Peyer's patch (tissue), 4 donors: ENCODE measurements at places on chromosomes 13 and 19. TPM values are rescaled to one million over a fixed set of nuclear protein-coding genes. Genes with fewer than 3 reads are reported as not detected.

Gene TSHZ3
- total RNA-seq, result 14.0 TPM

- peak; percentile 60 for DNase-seq
Measured at GRCh38 chr19:44552324-44552723, 22.8 kb upstream of the CEACAM20 start.

Gene FSD1
- total RNA-seq, result 1.0 TPM

Gene RPS15
- total RNA-seq, result 1,329 TPM

Gene KIR3DL1
- not detected for total RNA-seq

GRCh38 chr13:23748109-23748990 lies 140.8 kb downstream of the MIPEP start:
- no peak for DNase-seq

Gene SPRED3
- 5.9 TPM for total RNA-seq

DNA sequence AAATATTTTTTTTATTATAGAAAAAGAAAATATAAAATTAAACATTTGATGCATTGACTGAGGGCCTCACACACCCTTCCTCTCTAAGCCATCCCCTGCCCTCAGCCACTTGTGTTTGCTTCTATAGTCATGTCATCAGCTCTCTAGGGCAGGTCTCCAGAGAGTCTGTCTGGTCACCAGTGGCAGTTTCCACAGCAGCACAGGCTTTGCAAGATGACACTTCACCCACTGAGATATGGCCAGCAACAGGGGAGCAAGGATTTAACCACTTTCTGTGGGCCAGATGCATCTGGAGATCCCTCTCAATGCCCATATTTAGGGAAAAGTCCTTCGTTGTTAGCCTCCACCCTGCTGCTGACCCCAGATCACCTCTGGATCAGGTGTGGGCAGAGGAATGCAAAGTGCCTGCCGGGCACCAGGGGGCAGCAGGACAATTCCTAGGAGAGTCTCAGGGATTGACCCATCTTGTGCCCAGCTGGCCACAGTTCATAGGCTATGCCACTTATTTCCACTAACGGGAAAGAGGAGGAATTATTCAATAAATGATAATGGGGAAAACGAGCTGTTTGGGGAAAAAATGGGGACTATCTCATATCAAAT lies 4.8 kb downstream of the ABCC4 start:
- DNase-seq, result peak; percentile 24

- DNase-seq, result no peak
Measured at GRCh38 chr13:90906554-90906953, 440.9 kb upstream of the MIR17HG start.

Gene CILP2
- total RNA-seq, result not detected

Gene PSG2
- not detected for total RNA-seq

GRCh38 chr13:80577285-80577684 lies 236.4 kb upstream of the SPRY2 start:
- DNase-seq, result no peak

GRCh38 chr13:99346335-99347042 lies 39.3 kb upstream of the GPR183 start:
- no peak for DNase-seq

GRCh38 chr19:2273356-2274184 lies 8.4 kb downstream of the PEAK3 start:
- DNase-seq, result peak; percentile 89

Gene TNFSF11
- total RNA-seq, result 5.8 TPM

DNA sequence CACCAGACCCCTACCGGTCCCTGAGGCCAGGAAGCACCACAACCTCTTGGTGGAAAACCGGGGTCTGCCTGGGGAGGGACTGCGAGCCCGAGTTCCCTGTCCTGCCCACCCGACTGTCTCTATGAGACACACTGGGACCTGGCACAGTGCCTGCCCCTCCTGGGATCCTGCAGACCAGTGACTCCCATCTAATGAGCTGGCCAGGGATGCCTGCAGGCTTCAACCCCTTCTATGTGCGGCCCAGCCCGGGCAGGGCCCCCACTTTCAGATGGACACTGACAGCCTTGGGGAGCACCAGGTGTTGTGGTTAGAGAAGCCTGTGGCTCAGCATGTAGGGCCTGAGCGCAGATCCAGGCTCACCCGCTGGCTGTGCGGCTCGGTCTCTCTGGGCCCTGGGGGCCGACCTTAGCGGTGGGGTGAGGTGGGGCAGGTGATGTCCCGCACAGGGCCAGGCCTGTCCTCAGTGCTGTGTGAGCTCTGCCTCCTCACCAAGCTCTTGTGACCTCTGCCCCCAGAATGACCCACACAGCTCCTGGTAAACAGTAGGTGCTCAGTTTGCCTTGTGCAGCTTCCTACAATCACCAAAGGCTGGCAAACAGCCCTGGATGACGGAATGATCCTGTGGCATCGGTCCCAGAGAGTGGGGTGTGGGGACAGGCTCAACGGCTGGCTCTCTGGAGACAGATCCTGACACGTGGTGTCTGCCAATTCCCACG lies 17.9 kb upstream of the CACTIN start:
- DNase-seq, result no peak

GRCh38 chr19:58218899-58219298 lies 9.8 kb upstream of the ZNF544 start:
- no peak for DNase-seq

DNA sequence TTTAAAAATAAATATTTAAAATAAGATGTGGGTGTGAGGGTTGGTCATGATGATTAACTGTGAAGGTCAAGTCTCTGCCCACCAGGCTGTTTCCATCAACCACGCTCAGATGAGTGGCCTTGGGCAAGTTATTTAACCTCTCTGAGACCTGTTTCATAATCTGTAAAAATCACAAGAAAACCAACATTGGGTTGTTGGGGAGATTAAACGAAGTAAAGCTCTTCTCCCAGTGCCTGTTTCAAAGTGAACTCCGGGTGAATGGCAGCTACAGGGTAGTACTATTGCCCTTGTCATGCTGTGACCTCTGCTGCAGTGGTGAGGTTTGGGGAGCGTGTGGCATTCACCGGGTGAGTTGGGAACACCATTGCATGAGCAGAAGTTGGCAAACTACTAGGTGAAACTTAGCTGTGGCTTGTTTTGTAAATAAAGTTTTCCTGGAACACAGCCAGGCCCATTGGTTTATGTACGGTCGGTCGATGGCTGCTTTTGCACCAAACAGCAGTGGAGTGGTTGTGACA lies 153.2 kb downstream of the USP12 start:
- no peak for DNase-seq

Gene SHD
- total RNA-seq, result 27.7 TPM

Gene ZNF283
- 22.1 TPM for total RNA-seq

Gene DNAAF3
- total RNA-seq, result not detected

Gene TRMT1
- 27.1 TPM for total RNA-seq

Gene CYP2A7
- total RNA-seq, result not detected

Gene PCDH9
- 1.1 TPM for total RNA-seq

DNA sequence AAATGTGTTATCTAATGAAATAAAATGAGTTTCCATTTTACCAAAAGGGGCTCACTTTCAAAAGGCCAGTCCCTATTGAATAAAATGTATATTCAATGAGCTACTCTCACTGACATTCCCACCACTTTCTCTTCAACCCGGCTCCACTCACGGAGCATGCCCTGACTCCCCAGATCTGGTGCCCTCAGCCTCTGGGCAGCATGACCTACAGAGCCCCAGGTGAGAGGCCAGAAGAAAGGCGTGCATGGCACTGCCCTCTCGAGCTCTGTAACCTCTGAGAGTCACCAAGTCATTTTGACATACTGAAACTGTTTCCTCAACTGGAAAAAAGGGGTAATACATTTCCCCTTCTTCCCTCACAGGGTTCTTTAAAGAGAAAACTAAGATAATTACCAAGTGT lies 25.2 kb upstream of the SIAH3 start:
- no peak for DNase-seq

Gene TEX29
- total RNA-seq, result not detected
